NCI-H2107 (cell line): ENCODE measurements at places on chromosomes 1 and 21.

DNA sequence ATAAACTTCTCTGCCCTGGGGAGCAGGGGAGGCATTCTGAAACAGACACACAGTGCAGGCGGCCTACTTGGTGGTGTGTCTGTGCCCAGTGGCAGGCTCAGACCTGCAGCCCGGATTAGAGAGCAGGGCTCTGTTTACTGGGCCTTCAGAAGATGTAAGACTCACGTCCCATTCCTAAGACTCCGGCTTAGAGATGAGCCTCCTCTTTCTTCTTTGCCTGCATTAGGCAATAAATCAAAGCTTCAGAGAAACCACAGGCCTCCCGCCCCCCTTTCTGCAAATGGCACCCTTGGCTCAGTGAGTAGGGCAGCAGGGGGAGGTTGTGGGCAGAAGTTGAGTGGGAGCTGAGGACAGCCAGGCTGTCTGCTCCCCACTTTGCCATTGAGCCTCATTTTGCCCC lies 35.8 kb downstream of the LGR6 start:
- DNase-seq = no peak

- DNase-seq = no peak
These were observed 29.7 kb downstream of the AJAP1 start for GRCh38 chr1:4684136-4684535.

DNA sequence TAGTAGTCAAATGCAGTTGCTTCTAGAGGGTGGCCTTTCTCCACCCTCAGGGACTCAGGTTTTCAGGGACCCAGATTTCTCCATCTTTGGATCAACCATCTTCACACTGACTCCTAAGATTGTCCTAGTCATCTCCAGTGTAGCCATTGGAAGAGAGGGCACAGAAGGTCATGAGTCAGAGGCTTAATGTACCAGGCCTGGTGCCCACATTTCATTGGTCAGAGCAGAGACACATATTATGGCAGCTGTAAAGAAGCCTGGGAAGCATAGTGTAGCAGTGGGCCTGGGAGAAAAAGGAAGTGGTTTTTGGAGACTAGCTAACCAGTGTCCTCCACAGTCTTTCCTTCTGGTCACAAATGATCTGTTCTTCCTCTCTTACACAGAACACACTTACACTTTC lies 122.5 kb downstream of the GIPC2 start:
- DNase-seq = no peak

DNA sequence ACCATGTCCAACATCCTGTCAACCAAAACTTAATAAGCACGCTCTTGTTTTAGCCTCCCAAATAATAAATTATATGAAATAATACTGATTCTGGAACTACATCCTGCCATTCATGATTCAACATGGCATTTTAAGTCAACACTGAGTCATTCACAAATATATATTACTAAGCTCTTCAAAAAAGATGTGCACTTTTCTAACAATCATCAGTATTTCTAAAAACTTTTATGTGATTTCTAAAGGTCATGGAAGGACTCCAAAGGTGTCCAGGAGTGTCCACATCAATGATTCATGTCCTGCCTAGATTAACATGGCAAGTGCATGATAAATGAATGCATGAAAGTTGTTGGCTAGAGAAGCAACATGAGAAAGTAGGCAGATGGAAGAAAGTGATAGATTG lies 51.6 kb downstream of the NEGR1 start:
- no peak for DNase-seq

GRCh38 chr1:174989536-174990220 lies 10.1 kb upstream of the CACYBP start:
- DNase-seq = no peak
